ENCODE measurements at places on chromosomes 6 and 20.

DNA sequence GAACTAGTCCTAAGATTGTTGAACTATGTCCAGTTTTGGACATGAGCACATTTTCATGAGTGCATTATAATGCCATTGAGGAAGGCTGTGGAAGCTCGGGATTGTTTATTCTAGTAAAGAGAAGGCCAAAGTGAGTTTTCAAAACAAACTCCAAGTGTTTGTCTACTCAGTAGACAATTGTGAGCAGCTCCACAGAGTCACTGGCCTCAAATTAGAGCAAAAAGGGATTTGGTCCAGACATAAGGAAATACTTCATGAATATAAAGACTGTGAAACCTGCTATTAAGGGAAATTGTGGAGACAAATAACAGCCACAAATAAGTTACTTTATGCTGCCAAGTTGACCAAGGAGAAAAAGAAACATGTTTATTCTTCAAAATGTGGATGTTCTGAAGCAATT, 42.6 kb upstream of the PREP start:
- no peak for DNase-seq

- no peak for DNase-seq
Observed at GRCh38 chr6:39425346-39426072, 103.0 kb upstream of the KCNK16 start.

DNA sequence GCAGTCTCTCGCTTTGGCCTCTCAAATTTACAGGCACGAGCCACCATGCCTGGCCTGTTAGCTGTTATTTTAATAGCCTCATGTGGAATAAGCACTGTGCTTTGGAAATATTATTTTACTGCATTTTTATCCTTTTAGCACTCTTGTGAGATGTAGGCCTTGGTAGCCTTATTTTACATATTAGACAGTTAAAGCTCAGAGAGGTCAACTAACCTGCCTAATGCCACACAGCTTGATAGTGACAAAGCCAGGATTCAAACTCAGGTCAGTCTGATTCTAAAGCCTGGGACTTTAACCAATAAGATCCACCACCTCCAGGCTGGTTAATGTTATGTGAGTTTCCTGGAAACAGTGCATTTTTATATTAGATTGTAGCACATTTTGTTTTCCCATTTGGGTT, 9.5 kb downstream of the TNFAIP3 start:
- DNase-seq: no peak

GRCh38 chr20:50292591-50293283, 102.1 kb downstream of the CEBPB start:
- DNase-seq: no peak

DNA sequence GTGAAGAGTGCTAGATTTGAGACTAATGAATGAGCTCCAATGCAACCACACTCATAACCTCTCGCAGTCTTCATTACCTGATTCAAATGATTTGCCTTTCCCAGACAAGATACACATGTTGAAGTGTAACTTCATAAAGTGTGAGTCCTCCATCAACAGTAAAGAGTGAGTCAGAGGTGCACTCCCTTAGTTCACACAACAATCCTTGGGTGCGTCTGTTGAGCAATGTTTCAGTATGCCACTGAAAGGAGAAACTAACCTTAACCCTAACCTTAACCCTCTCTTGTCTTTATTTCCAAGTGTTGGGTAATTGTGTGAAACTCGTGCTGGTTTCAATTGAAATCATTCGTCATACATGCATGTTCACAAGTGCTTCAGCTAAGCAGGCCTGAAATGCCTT, 21.0 kb upstream of the RIN2 start:
- DNase-seq: no peak

GRCh38 chr6:133115946-133116345, 125.2 kb upstream of the EYA4 start:
- no peak for DNase-seq

- DNase-seq: no peak
Observed at GRCh38 chr20:19336631-19337030, 124.2 kb downstream of the SLC24A3 start.

DNA sequence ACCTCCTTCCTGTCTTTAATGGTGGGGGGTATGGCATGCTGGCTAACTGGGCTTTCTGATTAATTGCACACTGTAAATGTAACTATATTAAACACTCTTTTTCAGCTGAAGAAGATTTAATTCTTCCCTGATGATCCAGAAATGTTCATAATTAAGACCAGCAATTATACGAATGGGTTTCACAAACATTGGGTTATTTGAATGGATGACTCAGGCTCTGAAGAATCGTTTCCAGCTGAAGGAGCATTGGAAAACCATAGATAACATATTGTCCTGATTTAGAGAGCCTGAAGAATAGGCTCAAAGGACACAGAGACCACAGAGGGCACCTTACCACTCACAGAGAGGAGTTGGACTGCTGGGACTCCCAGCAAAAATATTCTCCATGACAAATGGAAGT, 130.7 kb upstream of the SSTR4 start:
- DNase-seq: no peak

Measured in activated T-helper 1 cell treated with anti-CD3 and anti-CD28 coated beads, Interleukin-2, amount 50 U/mL, for 16 hours (primary cell).